ELF-1 (cell line): ENCODE measurements at places on chromosomes 13 and 19.

GRCh38 chr19:821231-821824 lies 427 bp downstream of the PLPPR3 start:
- no peak for DNase-seq

GRCh38 chr19:32040236-32040635 lies 305.2 kb upstream of the ZNF507 start:
- peak; percentile 3 for DNase-seq

DNA sequence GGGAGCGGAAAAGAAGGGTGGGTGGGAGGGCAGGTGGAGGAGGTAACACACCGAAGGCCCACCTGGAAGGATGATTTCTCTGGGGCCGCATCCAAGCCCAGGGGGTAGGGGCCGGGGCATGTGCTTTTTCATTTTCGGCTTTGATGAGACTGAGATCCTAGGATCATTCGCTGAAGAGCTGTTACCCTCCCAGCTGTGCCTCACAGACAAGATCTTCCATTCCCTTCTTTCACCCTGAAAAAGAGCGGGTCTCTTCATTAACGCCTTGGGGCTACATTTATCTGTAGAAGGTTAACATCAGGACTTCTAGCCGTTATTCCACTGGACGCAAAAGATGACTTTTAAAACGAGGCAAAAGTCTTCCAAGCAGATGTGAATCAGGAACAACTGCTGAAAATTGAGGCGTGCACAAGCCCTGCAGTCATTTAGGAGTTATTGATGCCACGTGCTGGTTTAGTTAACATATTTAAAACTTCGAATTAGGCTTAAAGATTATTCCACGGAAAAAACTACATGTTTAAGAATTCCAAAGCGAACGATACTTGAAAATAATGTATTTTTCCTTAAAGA lies 1.1 kb downstream of the LMO7 start:
- no peak for DNase-seq

GRCh38 chr19:49400029-49400428 lies 12.0 kb downstream of the KASH5 start:
- DNase-seq = no peak

GRCh38 chr19:11061952-11062351 lies 27.3 kb upstream of the LDLR start:
- no peak for DNase-seq

DNA sequence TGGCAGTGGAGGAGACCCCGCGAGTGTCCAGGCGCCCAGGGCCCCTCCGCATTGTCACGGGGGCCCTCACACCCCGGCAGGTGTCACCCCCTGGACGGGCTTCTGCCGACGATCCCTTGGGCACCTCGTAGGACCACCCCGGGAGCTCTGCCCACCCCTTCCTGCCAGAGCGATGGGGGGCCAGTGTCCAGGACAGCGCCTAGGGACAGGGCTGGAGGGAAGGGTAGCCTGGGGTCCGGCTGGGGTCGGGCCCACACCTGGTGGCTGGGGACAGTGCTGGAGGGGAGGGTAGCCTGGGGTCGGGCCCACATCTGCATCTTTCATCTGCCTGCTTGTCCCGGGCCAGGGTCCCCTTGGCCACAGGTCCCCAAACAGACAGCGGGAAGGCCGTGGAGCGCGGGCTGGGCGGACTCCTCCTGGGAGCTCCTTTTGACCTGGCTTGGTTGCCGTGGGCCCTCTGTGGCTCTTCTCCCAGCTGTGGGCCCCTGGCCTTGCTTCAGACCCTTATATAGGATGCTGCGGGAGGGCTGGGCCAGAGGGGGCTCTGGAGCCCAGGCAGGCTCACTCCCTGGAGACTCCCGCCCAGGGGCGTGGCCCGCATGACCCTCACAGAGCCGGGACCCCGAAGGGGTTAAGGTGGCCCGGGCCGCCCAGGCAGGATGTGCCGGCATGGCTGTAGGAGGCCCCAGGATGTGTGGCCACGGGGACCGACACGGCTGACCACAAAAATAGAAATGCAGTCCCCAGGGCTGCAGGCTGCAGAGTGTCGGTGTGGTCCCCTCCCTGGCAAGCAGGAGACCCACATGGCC lies 74.1 kb upstream of the MCF2L start:
- DNase-seq = peak; percentile 46

DNA sequence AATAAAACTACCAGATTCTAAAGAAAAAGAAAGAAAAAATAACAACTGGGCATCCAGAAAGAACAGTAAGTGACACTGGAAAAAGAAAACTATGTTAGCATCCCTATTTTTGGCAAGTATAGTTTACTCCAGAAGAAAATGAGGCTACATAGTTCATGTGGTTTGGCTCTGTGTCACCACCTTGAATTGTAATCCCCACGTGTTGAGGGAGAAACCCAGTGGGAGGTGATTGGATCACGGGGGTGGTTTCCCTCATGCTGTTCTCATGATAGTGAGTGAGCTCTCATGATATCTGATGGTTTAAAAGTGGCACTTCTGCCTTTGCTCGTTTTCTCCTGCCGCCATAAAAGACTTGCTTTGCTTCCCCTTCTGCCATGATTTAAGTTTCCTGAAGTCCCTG lies 76.9 kb downstream of the ITGBL1 start:
- no peak for DNase-seq

DNA sequence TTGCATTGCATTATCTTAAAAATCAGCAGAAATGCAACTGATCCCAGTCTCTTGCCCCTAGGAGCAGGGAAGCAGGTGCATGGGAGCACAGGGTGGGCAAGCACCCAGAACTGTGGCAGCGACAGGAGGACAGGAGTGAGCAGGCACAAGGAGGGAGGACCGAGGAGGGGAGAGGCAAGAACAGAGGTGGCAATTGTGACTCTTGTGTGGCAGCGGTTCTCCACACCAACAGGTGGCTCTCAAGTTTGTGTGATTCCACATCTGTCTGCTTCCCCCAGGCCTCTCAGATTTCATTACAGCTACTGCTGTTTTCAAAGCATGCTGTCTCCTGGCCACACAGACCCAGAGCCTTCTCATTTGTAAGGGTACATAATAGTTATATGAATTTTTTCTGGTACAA lies 108.5 kb downstream of the STK24 start:
- no peak for DNase-seq

GRCh38 chr13:25971459-25972145 lies 80.2 kb downstream of the SHISA2 start:
- no peak for DNase-seq

DNA sequence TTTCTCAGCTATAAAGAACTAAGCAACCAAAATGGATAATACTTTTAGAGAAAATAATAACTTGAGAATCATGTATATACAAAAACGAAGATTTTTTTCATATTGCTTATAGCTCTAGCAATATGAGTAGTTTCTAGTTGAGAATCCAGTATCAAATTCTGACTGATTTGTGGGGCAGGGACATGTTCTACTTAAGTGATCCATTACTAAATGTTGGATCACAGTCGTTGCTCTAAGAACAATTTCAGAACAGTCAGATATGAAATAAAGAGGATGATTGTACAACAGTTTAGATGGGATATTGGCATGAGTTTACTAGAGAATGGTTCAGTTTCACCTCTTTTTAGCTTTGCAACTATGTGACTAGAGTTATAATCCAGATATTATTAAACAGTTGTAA lies 39.9 kb downstream of the SOX21 start:
- no peak for DNase-seq

DNA sequence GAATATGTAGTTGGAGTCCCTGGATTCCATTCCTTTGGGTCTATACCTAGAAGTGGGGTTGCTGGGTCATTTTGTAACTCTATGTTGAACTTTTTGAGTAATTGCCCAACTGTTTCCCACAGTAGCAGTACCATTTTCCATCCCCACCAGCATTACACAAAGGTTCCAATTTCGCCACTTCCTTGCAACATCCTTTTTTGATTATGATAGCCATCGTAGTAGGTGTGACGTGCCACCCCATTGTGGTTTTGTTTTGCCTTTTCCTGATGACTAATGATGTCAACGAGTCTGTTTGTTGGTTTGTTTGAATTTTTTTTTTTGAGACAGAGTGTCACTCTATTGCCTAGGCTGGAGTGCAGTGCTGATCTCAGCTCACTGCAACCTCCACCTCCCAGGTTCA lies 3.3 kb upstream of the PEX11G start:
- DNase-seq = no peak

GRCh38 chr19:17227798-17228367 lies 1.9 kb downstream of the OCEL1 start:
- peak; percentile 47 for DNase-seq

GRCh38 chr13:43303033-43303729 lies 279.8 kb downstream of the DNAJC15 start:
- peak; percentile 79 for DNase-seq

DNA sequence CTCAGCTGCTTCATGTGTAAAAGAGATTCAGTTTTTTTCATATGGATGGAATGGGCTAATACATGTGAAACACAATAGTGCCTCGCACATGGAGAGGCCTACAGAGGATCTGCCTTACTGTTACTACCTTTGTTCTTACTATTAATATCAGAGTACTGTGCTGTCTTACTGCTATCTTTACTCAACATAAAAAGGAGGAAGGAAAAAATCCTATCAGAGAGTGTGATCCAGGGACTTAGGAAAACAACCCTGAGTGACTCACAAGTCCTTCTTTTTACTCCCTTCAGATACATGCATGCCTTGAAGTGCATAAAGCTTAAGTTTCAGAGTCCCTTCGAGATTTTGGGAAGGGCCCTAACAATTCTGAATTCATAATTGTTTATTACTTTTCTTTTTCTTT lies 136.8 kb downstream of the TBC1D4 start:
- DNase-seq = no peak

DNA sequence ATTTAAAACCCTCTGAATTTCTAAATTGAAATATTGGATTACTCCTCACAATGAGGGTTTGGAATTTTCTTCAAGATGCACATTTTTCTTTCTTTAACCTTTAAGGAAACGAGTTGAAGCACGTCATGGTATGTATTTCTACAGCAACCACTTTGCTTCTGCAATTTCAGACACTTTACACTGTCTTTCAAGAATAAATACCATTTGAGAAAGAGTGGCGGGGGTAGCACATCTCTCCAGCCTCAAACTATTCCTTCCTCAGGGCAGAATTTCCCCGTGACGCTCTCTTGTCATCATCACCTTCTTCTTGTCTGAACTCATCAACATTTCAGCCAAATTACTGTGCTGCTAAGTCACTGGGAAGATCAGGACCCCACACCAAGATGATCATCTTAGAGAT lies 1073.4 kb downstream of the EFNB2 start:
- no peak for DNase-seq

GRCh38 chr19:47438793-47439220 lies 19.5 kb upstream of the MEIS3 start:
- DNase-seq = no peak

- no peak for DNase-seq
Observed at GRCh38 chr13:28492569-28493367, 2.2 kb downstream of the FLT1 start.

- peak; percentile 56 for DNase-seq
Observed at GRCh38 chr19:7969555-7969939, 26.1 kb upstream of the TIMM44 start.

- no peak for DNase-seq
Observed at GRCh38 chr13:42153199-42154113, 105.0 kb downstream of the DGKH start.

GRCh38 chr13:113491418-113491883 lies 940 bp upstream of the DCUN1D2 start:
- no peak for DNase-seq

GRCh38 chr19:34173193-34173956 lies 1.1 kb downstream of the LSM14A start:
- DNase-seq = peak; percentile 89

- DNase-seq = no peak
Observed at GRCh38 chr19:1155352-1156304, 18.4 kb downstream of the SBNO2 start.

GRCh38 chr19:4368128-4368820 lies 24.9 kb downstream of the MPND start:
- no peak for DNase-seq

GRCh38 chr19:16325161-16325527 lies 518 bp downstream of the KLF2 start:
- peak; percentile 19 for DNase-seq

- DNase-seq = no peak
Observed at GRCh38 chr13:24348797-24349515, 39.6 kb downstream of the C1QTNF9 start.

DNA sequence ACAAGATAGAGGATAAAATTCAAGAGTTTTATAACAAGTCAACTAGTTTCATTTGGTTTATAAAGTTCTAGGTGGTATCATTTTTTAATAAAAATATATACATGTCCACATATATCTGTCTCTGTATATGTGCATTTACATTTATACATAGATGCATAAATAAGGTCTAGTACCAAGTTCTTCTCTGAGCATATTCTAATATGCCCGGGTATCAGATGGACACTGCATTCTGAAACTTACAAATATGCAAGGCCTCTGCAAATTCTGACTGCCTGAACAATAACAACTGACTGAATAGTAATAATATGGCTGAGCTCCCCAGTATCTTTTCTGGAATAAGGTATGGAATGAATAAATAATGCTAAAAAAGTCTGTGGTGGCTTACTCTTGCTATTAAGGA lies 304.8 kb downstream of the KLF12 start:
- no peak for DNase-seq

DNA sequence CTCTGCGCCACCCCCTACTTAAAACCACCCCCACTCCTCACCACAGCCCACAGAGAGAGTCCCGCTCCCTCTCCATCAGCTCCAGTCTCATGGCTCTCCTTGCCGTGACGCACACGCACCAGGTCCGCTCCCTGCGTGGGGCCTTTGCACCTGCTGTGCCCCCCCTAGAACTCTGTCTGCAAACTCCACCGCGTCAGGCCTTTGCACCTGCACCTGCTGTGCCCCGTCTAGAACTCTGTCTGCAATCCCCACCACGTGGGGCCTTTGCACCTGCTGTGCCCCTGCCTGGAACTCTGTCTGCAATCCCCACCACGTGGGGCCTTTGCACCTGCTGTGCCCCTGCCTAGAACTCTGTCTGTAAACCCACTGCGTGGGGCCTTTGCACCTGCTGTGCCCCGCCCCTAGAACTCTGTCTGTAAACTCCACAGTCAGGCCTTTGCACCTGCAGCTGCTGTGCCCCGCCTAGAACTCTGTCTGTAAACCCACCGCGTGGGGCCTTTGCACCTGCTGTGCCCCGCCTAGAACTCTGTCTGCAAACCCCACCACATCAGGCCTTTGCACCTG lies 4.2 kb downstream of the SHC2 start:
- DNase-seq = no peak

DNA sequence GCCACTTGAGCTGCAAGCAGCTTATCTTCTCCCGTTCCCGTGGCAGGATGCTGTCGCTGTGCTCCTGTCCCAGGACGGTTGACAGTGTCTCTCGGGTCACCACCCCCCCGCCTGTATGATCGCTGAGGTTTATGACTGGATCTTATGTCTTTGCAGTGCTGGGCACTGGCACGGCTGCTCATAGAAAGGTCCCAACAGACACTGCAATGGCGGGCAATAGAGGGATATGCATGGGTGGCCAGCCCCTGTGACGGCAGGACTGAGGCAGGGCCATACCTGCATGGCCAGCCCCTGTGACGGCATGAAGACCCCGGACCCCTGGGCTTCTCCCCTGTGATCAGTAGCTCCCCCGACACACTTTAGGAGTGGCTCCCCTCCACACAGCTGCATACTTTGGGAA lies 307.2 kb downstream of the TEX29 start:
- no peak for DNase-seq

- DNase-seq = no peak
Observed at GRCh38 chr13:102580552-102581169, 16.1 kb upstream of the TPP2 start.
